ENCODE measurements at places on chromosomes 6 and 20. TPM values are rescaled to one million over a fixed set of nuclear protein-coding genes. Genes with fewer than 3 reads are reported as not detected.

- DNase-seq: no peak
Observed at GRCh38 chr6:31767096-31767645, 4.7 kb downstream of the SAPCD1 start.

- no peak for DNase-seq
Observed at GRCh38 chr20:49187330-49187850, 744 bp downstream of the STAU1 start.

DNA sequence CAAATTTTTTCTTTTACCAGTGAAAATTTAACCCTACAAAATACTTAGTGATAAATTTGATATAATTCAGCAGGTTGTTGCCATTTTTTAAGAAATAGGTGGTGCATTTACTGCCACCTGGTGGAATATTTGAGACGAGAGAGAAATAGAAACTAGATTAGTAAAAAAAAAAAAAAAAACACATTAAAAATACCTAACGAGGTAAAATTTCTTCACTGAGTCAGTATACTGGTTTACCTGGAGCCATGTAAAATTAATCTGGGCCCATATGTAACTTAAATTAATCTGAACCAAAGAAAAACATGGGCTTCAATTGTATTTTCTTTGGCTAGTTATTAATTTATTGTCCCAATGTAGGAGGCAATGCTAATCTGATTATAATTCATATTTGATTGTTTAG is 520.8 kb downstream of the EPM2A start:
- peak; percentile 47 for DNase-seq

The SOX18 gene
- 1.3 TPM for total RNA-seq

DNA sequence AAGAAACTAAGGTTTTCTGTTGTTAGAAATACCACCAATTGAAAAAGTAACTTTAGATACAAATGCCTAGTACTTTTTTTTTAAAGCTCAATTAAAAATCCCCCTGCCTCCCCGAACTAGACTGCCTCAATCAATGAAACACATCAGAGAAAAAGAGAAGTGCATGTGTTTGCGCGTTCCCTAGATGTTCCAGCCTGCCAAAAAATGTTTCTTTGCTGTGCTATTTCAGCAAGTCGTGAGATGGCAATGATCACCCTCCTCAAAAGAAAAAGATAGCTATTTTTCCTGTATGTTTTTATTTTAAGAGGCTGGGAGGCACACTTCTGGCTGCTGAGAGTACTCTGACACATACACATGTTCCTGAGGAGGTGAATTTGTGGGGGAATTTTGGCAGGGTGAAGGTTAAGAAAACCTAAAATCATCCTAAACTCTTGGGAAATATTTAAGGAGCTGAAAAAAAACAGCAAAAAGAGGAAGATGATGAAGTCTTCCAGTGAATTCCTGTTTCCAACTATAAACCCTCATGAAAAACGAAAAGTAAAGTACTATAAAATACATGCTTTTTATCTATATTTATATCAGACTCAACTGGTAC is 114.8 kb downstream of the HIVEP2 start:
- DNase-seq: no peak

DNA sequence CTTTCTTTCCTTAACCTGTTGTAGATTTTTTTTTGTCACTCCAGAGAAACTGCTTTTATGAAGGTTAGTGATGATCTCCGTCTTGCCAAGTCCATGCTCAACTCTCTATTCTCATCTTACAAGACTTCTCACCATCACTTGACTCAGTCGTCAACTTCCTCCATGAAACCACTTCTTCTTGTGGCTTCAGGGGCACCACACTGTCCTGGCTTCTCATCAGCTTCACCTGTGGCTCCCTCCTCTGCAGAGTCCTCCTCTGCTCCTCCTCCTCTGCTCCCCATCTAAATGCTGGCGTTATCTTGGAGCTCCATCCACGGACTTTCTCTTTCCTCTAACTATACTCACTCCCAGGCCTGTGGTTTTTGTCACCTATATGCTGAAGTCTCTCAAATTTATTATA is 187.5 kb downstream of the BACH2 start:
- DNase-seq: no peak

DNA sequence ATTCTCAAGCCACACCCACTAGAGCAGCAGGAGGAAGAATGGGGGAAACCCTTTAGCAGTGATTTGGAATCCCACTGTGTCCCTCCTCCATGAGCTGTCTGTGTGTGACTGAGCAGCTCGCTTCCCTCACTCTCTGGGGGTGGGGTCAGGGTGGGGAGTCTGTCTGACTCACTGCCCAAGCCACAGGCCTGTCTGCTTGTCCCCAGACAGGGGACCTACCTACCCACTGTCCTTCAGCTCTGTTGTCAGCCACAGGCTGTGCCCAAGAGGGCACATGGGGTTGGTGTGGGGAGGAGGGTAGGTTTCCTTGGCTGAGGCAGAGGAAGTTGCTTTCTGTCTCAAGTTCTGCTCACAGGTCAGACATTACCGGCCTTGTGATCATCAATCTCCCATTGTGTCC is 127.0 kb downstream of the MAFB start:
- DNase-seq: no peak

The GHRH gene
- not detected for total RNA-seq

GRCh38 chr6:156279261-156279969 is 497.8 kb upstream of the ARID1B start:
- DNase-seq: no peak

The UST gene
- total RNA-seq: 0.70 TPM

GRCh38 chr6:41640426-41640825 is 2.2 kb downstream of the MDFI start:
- DNase-seq: no peak

DNA sequence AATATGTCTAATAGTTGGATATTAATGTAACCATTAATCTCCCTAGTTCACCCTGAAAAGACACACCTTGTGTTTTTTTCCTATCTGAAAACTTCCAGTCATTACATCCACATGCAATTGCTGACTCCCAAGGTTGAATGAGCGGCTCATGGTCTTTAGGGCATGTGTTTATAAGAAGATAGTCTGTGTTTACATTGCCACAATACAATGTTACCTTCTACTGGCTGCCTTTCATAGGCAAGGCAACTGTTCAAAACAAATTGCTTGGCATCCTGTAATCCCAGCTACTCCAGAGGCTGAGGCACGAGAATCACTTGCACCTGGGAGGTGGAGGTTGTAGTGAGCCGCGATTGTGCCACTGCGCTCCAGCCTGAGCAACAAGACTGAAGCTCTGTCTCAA is 86.8 kb upstream of the SHLD1 start:
- DNase-seq: peak; percentile 47

GRCh38 chr20:9514461-9515213 is at the start of gene LAMP5:
LAMP5 (plus strand) TSS chr20:9514590; CDS start chr20:9514853, 263 bp downstream.
- DNase-seq: no peak

- no peak for DNase-seq
Observed at GRCh38 chr6:15265787-15266186, 19.9 kb downstream of the JARID2 start.

The C20orf144 gene
- total RNA-seq: 0.09 TPM

DNA sequence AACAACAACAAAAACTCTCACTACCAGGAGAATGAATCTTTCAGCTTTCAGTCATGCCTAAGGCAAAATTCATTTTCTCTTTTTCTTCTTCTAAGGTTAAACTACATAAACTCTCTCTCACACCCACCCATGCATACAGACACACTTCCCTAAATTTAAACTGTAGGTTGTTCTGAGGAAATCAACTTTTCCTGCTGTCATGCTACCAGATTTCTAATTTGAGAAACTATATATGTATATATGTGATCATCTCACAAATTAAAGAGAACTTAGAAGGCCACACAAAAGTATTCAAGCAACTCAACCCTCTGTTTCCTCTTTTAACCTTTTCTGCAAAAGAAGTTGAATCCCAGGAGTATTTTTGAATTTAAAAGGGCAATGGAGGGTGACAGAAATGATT is 532.5 kb downstream of the KIF16B start:
- DNase-seq: no peak

Data from HepG2 (cell line).